ENCODE measurements at places on chromosomes 16 and 17.

- DNase-seq = no peak
Measured at GRCh38 chr16:47408491-47408890, 52.4 kb downstream of the ITFG1 start.

DNA sequence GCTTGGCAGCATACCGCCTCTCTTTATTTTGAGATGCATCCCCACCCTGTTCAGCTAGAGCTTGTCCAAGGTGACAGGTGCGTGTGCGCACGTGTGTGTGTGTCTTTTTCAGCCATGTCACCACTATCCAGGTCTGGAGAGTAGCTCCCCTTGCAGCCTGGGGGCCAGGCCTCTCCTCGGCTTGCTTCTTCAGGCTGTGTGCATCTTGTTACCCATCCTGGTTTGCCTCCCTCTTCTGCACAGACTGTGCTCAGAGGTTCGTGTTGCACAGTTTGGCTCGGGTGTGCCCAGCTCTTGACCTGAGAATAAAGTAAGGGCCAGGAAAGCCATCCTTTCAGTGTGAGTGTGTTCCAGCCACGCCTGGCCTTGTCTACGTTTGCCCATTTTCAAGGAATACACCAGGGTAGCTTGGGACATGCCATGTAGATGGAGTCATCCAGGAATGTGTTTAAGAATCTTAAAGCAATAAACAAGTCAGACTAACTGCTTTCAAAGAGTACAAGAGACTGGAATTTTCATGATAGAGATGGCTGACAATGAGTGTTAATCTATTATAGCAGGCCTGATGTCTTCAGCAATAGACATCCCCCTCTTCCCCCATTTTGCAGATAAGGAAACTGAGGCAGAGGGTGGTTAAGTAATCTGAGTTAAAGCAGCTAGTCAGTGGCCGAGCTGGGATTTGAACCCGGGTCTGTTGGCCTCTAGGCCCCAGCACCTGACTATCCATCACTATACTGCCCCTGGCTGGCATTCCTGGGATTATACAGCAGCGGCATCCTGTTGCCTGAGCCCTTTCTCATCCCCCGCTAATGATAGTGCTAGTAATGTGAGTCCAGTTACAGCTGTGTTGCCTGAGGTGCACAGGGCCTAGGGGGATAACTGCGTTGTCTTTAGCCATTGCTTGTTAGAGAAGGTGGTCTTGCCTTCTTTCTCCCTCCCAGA, 77.9 kb downstream of the KSR1 start:
- DNase-seq = no peak

DNA sequence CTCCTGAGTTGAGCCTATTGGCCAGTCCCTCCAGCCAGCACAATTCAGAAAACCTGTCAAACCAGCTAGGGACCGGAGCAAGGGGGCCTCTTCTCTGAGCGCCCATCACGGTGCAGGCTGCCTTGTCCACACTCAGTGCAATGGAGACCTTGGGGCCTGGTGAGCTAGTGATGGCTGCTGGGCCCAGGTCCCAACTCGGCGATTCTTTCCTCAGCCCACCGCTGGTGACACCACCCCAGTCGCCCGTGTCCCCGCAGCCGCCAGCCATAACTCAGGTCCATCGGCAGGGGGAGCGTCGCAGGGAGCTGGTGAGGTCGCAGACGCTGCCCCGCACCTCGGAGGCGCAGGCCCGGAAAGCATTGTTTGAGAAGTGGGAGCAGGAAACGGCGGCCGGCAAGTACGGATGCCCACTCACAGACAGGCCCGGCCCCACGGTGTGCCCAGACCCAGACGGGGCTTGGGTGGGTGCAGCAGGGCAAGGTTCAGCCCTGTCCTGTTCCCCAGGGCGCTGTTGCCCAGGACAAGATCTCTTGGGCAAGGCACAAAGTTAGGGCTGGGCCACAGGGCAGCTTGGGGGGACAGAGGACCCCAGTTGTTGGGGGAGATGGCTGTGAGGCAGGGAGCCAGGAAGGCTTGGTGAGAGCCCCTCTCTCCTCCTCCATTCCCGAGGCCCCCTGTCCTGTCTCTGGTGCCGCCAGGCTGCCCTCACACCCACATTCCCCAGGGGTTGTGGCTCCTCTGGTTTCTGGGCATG, 10.8 kb downstream of the SMTNL2 start:
- DNase-seq = no peak

DNA sequence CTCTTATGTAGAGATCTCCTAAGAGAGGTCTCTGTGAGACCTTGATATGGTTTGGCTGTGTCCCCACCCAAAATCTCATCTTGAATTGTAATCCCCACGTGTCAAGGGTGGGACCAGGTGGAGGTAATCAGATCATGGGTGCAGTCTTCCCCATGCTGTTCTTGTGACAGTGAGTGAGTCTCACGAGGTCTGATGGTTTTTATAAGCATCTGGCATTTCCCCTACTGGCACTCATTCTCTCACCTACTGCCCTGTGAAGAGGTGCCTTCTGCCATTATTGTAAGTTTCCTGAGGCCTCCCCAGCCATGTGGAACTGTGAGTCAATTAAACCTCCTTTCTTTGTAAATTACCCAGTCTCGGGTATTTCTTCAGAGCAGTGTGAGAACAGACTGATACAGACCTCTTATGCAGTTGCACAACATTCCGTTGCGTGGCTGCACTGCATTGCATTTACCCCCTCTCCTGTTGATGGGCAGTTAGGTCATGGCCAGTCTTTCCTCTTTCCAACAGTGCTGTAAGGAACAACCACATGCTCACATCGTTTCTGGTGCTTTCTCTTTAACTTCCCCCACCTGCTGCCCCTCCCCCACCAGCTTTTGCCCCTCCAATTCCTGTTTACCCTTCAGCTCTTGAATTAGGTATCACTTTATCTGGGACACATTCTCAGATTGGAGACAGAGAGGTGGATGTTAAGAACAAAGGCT, 43.6 kb upstream of the MED9 start:
- DNase-seq = no peak

- DNase-seq = no peak
Measured at GRCh38 chr16:83220066-83220465, 587.7 kb upstream of the HSBP1 start.

GRCh38 chr16:74724820-74725549, 24.3 kb upstream of the MLKL start:
- DNase-seq = no peak

GRCh38 chr17:68579194-68579927, 21.8 kb downstream of the FAM20A start:
- DNase-seq = no peak

Data from DMS 273 treated with DMSO at 0.1 percent for 48 hours (cell line).